ENCODE measurements at places on chromosomes 3 and 15.
A peak's percentile ranks its signal among the peaks of the same experiment; 100 is the strongest.

- DNase-seq = peak; percentile 76
These were observed 18.8 kb downstream of the HEMK1 start for GRCh38 chr3:50587806-50588758.

DNA sequence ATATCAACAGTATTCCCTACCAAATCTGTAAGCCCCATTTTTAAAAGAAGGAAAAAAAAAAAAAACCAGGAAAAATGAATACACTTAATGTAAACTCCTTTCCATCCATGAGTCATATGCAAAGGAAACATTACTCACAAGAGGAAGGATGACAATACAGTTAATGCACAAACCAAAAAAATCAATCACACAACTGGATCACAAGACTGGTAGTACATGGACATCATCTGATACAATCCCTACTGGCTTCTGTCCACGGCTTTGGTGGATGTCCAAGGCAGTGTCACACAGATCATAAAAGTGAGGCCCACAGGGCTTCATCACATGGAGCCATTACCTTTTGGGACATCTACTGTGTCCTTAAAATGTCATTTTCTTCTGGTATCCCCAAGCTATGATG is 44.0 kb downstream of the SUCLG2 start:
- DNase-seq = no peak

DNA sequence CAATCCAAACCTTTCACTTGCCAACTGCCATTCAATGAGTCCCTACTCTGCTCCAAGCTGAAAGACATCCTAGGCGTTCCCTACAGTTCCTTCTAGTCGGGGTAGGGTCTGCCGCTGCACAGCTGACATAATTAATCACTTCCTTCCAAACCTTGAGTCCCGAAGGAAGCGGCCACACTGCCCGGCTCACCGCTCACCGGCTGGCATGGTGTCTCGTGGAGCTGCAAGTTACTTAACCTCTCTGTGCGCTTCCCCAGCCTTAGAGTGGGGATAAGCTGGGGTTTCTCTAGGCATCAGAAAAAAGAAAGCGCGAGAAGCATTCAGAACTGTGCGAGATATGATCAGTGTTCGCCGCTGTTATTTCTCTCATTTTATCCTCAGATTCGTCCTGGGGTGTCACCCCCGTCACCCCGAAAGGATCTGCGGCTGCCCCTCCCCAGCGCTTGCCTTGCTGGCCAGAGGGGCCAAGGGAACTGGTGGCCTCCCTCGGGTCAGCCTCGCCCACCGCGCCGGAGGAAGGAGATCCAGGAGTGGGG is 748 bp downstream of the MRPS25 start:
- DNase-seq = peak; percentile 19

GRCh38 chr15:42549741-42550392 is 1.2 kb downstream of the HAUS2 start:
- no peak for DNase-seq

GRCh38 chr3:134236505-134237170 is 14.0 kb downstream of the RYK start:
- DNase-seq = no peak

DNA sequence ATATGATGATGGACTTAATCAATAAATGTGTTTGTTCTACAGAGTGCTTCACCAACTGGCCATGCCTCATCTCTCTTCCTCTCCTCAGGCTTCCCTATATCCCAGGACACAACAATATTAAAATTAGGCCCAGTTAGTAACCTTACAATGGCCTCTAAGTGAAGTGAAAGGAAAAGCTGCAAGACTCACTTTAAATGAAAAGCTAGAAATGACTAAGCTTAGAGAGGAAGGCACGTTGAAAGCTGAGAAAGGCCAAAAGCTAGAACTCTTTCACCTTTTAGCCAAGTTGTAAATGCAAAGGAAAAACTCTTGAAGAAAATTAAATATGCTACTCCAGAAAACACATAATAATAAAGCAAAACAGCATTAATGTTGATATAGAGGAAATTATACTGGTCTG is 1010.3 kb downstream of the NAALADL2 start:
- no peak for DNase-seq

DNA sequence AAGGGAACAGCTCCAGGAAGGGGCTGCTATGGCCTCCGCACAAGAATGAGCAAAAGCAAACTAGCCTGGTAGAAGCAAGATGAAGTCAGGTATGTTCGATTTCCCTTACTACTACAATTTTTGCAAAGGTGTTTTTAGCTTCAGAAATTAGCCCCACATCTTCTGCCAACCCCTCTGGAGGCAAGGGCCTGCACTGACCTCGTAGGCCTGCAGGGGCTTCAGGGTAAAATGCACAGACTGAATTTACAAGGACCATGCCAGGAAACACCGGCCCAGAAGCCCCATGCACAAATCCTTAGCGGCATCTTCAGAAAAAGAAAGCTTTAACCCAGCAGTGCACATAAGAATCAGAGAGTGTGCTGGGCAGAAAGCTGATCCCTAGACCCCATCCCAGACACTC is 53.0 kb downstream of the SLC6A1 start:
- DNase-seq = no peak

GRCh38 chr15:71146580-71146982 is 31.3 kb downstream of the THSD4 start:
- no peak for DNase-seq

GRCh38 chr3:192812743-192813383 is 85.5 kb upstream of the FGF12 start:
- no peak for DNase-seq

GRCh38 chr3:30495172-30496065 is 111.0 kb upstream of the TGFBR2 start:
- DNase-seq = no peak

DNA sequence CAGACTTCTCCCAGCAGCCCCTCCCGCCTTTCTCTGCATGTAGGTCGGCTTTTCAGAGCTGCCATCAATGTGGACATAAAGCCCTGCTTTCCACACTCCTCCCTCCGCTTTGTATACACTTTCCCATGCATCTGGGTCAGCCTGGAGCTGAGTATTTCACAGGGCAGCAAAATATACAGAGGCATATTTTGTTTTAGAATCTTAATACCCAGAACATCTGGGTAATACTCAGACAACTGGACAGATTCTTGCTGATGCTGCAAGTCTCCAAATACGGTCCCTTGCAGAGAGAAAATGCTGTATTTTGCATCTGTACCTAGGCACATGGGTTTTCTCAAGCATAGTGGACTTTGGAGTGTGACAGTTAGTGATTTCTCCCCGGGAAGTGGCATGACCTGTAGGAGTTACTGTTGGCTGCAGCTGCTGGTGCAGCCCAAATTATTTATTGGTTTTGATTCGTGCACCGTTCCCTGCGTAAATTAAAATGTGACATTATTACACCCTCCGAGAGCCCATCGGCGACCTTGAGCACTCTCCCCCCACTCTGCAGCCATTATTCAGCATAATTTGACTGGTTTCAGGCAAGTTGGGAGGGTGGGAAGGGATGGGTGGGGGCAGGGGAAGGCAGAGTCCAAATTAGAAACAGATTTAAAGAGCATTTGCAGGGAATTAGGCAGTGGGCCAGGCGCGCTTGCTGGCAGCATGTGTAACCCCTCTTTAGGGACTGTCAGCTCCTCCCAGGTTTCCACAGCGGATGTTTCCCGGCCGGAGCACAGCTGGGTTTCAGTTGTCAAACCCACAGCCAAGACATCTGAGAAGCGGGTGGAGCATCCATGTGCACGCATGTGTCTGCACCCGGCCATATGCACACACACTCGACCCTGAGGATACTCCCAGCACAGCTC is 100.8 kb downstream of the CPN2 start:
- no peak for DNase-seq

DNA sequence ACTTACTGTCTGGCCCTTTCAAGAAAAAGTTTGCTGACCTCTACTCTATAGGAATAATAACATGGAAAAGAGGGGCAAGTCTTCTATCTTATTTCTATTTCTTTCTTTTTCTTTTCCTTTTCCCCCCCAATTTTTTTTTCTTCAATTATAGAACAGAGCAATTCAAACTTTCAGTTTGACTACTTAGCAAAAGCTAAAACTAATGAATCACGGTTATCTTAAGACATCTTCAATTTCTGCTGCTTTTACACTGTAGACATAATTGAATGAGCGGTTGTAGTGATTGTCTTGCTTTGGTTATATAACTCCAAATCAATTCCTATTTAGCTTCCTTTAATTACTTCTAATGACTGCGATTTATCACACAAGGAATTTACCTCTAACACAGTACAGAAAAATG is 74.3 kb upstream of the P2RY1 start:
- no peak for DNase-seq

- DNase-seq = no peak
These were observed 18.4 kb downstream of the C3orf38 start for GRCh38 chr3:88168171-88168570.

DNA sequence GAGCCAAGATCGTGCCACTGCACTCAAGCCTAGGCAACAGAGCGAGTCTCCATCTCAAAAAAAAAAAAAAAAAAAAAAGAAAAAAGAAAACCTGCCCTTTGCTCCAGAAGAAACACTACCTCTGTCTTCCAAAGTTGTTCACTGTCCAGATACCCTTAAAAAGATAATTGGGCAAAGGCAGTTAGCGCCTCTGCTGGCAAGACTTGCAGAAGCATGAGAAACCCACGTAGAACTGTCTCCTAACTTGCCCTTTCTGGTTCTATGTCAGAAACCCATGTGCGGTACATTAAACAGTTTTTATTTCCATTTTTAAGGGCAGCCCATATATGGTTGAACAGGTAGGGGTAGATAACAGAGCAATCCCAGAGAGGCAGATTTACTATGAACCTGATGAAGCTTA is 1026.4 kb downstream of the ROBO2 start:
- no peak for DNase-seq

DNA sequence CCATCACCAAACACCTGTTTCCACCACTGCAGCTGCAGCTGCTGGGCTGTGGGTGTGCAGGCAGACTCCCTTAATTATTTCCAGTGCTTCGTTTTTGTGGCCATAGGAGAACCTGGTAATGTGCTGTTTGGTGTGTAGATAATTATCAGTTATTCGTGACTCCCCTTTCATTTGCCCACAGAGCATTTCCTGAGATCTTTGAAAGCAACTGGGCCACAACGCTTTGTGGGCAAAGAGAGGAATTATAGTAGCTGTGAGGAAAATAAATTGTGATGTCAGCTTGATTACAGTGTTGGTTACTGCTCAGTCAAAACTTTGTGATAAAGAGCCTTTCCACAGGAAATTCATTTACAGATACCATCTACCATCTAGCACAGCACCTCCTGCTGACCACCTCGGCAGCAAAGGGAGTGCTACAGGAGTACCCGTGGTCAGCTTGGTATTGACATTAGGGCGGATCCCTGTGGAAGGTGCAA is 193.3 kb upstream of the SLCO3A1 start:
- DNase-seq = no peak

- no peak for DNase-seq
These were observed 17.8 kb upstream of the LRIG1 start for GRCh38 chr3:66518644-66519043.

DNA sequence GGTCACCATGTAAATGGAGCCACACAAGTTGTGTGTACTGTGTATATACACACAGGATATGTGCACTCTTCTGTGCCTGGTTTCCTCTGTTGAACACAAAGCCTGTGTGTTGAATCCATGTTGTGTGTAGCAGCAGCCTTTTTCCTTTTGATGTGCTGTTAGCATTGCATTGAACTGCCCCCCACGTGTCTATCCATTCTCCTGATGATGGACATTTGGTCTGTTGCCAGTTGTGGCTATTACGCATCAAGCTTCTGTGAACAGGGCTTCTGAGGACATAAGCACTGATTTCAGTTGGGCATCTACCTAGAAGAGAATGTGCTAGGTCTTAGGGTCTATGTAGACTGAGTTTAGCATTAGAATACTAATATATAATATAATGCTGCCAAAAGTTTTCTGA is 77.4 kb downstream of the LSM3 start:
- DNase-seq = no peak

DNA sequence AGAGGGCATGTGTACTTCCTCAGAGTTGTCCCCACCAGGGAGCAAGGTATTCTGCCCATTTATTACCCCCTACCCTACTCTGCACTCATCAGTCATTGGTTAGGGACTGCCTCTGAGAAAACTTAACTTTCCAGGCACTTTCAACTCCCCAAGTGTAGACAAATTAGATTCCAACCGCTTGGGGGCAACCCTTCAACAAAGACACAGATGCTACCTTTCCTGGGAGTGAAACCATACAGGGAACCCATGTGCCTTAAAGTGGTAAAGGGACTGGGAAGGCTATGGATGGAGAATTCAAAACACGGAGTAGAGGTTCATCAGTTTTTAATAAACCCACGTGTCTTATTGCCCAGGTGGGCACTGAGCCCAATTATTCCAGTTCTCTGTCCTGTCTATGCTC is 19.4 kb upstream of the UBE2E2 start:
- DNase-seq = no peak

DNA sequence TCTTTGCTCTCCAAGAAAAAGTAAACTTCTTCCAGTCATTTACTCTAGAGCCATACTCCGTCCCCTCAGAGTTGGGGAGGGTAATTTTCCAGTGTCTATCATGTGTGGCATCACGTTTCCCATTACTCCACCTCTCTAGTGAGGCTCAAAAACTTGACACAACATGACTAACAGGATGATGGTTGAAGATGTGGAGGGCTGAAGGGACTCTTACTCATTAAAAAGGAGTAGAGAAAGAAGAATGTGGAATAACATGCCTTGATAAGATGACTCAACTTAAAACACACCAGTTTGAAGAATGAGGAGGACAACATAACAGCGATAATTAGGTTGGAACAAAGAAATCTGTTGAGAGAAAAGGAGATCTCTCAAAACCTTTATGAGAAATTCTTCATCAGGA is 894.3 kb downstream of the OTOL1 start:
- no peak for DNase-seq

DNA sequence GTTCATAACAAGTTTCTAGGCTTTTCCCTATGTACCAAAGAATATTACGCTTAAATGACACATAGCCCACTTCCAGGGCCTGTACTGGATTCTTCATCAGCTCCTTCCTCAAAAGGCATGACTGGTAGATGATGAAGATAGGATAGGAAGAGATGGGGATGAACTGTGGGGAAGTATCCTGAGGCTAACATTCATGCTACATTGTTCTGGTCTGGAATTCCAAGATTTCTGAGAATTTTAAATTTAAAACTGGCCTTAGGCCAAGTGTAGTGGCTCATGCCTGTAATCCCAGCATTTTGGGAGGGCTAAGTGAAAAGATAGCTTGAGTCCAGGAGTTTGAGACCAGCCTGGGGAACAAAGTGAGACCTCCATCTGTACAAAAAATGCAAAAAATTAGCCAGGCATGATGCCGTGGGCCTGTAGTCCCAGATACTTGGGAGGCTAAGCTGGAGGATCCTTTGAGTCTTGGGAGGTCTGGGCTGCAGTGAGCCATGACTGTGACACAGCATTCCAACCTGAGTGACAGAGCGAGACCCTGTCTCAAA is 160.1 kb upstream of the PLAAT1 start:
- no peak for DNase-seq

All from stimulated activated CD4-positive, alpha-beta T cell treated with anti-CD3 and anti-CD28 coated beads, Interleukin-12 subunit alpha, Interleukin-12 subunit beta, amount 100 ng/mL, for 4 hours (primary cell).